NCI-H1417 (cell line): ENCODE measurements at places on chromosomes 7 and 10.
A peak's percentile ranks its signal among the peaks of the same experiment; 100 is the strongest.

DNA sequence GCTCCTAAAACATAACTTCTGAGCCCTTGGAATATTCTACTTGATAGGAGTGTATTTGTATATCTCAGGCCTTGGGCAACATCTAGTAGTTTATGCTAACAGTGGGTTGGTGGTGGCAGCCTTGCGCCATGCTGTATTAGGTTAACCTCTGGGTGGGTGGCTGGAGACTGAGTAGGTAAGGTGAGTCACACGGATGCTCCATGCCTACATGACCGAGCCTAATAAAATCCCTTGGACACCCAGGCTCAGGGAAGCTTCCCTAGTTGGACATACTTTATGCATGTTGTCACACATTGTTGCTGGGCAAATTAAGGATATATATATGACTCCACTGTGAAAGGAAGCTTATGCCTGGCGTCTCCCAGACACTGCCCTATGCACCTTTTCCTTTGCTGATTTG, 6.0 kb upstream of the DAGLB start:
- no peak for DNase-seq

DNA sequence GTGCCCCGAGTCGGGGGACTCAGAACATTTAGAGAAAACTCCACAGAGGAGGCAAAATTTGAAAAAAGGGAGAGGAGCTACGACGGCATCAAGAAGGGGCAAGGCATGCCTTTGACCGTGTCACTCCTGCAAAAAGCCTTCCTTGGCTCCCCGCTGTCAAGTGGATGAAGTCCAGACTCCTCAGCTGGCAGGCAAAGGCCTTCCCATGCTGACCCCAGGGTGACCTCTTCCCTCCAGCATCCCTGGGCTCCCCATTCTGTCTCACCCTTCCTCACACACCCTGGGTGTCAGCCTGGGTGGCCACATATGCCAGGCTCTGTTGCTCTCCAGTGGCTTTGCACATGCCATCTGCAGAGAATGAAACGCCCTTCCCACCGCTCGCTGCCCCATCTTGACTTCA, 88.4 kb upstream of the ZMIZ1 start:
- no peak for DNase-seq

GRCh38 chr10:129800796-129801340, 163.2 kb downstream of the EBF3 start:
- DNase-seq, result no peak

GRCh38 chr10:77898323-77899079, 28.1 kb downstream of the DLG5 start:
- DNase-seq, result peak; percentile 17

DNA sequence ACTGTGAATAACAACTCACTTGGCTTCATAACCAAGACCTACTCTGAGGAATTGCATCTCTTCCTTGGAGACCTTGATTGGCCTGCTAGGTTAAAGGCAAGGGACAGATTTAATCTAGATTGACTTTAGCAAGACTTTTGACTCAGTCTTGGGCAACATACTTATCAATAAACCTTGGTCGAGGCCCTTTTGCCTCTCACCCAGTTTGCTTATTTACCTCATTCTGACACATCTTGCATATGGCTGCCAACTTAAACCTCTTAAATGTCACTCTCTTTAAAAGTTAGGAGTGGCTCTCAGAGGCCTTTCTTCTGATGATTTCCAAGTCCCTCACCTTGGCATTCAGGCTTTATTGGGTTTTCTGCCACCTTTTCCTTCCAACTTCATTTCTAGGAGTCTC, 124.5 kb downstream of the BAMBI start:
- no peak for DNase-seq

GRCh38 chr7:33711231-33712019, 193.9 kb upstream of the BMPER start:
- DNase-seq, result no peak

DNA sequence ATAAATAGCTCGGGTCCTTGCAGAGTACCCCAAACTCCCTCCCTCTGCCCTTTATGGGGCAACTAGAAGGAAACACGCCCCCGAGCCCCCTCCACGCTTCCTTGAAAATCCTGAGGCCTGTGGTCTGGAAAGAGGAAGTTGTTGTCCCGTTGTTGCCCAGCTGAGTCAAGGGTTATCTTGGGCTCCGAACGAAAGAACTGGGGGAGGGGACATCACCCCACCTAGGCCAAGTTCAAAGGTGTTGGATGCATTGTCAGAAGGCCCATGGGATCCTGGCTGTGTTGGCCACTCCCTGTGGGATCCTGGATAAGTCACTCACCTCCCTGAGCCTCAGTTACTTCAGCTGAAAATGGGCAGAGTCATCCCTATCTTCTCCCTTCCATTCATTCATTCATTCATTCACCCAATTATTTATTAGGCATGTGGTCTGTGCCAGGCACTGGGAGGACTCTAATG, at the start of gene CCL24:
TSS of gene CCL24 (minus strand) at position 26 of the 456 bp plus-strand sequence. CDS start 91 bp downstream, outside the sequence.
- no peak for DNase-seq

DNA sequence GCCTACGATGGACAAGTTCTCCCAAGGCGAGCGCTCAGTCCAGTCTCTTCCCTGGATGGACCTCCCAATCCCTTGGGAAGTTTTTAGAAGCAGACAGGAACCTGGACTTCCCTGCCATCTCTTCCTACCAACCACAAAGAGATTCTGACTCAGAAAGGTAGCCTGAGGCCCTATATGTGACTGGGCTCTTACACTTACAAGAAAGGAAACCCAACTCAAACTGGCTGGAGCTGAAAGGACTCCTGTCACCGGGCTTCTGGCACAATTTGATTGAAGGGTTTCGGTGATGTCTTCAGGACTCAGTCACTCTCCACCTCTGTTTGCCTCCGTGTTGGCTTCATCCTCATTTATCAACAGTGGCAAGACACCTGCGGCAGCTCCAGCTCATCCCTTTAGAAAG, 3.7 kb upstream of the COL13A1 start:
- DNase-seq, result no peak

- DNase-seq, result no peak
Observed at GRCh38 chr7:39923091-39923490, 27.0 kb upstream of the CDK13 start.

DNA sequence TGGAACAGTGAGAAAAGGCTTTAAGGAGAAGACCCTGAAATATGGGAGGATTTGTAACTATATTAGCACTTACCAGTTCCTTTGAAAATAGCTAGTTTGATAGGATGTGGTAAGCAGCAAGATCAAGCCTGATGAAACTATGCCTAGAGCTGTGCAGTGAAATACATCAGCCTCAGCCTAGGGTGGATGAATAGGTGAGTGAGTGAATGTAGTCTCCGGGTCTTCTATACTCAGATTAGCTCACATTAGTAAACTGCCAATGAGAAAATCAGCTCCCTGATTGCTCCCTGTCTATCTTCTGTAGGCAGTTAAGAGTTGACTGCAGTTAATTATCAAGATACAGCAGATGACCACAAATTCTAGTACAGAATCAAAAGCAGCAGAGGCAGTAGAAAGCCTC, 89.6 kb downstream of the ELAPOR2 start:
- DNase-seq, result no peak
